CD4-positive, alpha-beta memory T cell (primary cell): ENCODE measurements at places on chromosomes 12 and 14. TPM values are rescaled to one million over a fixed set of nuclear protein-coding genes. Genes with fewer than 3 reads are reported as not detected.

Gene FOXG1
- not detected for total RNA-seq

Gene FOXN4
- not detected for total RNA-seq

Gene POTEG
- not detected for total RNA-seq

Gene KRT2
- 0.39 TPM for total RNA-seq

Gene FAM181A
- not detected for total RNA-seq

Gene SIX1
- total RNA-seq = not detected

GRCh38 chr14:99349721-99350495 is 77.9 kb upstream of the BCL11B start:
- no peak for DNase-seq
- no peak overlapping the region for H3K27ac ChIP-seq
- H3K36me3 ChIP-seq = no peaks in the 10 kb centered on the region
- no peaks in the 10 kb centered on the region for H3K4me1 ChIP-seq

DNA sequence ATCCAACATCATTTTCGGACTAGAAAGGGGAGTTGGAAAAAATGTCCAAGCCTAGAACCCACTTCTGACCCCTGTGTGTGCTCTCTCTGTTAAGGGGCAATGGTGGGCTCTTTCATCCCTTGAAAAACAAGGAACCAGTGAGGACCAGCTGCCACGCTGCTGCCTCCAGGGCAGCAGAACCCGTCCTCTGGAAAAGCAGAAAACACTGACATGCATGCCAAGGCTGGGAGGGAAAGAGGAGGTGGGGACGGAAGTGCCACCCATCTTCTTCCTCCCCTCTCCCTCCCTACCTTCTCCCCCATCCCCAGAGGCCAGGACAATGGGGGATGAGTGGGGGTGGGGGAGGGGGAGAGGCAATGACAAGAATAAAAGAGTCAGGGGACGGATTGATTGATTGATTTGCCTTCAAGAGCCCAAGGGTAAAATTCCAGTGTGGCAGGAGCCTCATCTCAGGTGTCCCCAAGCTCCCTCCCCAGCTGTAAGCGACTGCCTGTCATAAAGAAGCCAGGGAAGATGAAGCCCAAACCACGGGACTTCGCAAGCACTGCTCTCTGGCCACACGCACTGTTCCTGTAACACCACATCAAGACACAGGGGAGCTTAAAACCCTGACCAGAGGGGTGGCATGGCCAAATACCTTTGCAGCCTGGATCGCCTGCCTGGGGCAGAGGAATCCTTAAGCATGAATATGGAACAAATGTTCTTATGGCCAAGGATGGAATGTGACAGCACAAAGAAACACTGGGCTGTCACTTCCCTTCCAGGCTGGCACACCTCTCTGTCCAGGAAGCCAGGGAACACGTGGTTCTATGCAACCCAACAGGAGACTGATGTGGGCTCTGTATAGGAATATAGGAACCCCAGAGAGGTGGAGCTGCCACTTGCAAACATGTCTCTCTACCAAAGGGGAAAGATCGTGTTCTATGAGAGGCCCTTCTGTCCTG is 38.9 kb upstream of the BDKRB2 start:
- H3K4me3 ChIP-seq = no peak overlapping the region
- no peak for DNase-seq
- no peaks in the 10 kb centered on the region for H3K4me1 ChIP-seq
- H3K27me3 ChIP-seq = no peaks in the 10 kb centered on the region

DNA sequence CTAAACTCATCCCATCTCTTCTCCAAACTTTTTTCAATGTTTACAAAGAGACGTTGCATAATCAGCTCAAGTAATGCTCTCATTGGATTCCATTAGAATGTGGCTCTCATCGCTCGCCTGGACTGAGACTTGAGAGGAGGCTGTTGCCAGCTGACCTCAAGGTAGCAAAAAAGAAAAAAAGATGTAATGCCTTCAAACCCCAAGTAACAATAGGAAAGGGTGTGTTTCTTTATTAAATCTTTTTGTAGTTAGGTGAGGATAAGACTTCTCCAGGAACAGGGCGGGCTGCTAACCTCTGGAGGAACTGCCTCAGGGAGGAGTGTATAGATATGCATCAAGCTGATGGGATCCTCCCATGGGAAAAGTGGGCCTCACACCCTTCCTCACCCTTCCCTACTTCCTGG is 956 bp upstream of the PTHLH start:
- no peak overlapping the region for H3K4me3 ChIP-seq
- H3K4me1 ChIP-seq = peaks cover 22% of the 10 kb centered on the region
- no peak for DNase-seq
- no peak overlapping the region for H3K27ac ChIP-seq
- H3K36me3 ChIP-seq = no peaks in the 10 kb centered on the region

- no peaks in the 10 kb centered on the region for H3K27me3 ChIP-seq
- H3K27ac ChIP-seq = no peak overlapping the region
- H3K4me1 ChIP-seq = no peaks in the 10 kb centered on the region
- H3K36me3 ChIP-seq = no peaks in the 10 kb centered on the region
These were observed 20.8 kb downstream of the PRMT8 start for GRCh38 chr12:3511760-3512159.

DNA sequence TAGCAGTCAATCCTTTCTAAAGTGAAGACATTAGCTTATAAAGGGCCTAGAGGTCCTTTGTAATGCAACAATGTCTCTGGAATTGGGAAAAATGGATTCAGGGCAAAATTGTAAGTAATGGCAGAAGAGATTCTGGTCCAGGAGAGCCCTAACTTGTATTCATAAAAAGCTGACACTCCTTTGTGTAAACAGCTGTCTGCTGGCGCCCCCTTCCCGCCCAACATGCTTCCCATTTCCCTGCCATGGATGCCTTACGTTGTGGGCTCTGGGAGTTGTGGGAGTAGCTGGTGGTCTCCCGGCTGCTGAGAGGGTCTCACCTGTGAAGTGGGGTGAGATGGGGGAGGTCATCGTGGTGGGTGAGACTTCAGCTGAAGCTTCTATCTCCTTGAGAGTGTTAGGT is 2.3 kb downstream of the ACRBP start:
- no peaks in the 10 kb centered on the region for H3K27me3 ChIP-seq
- H3K27ac ChIP-seq = no peak overlapping the region
- peaks cover 9% of the 10 kb centered on the region for H3K4me1 ChIP-seq
- H3K4me3 ChIP-seq = no peak overlapping the region

DNA sequence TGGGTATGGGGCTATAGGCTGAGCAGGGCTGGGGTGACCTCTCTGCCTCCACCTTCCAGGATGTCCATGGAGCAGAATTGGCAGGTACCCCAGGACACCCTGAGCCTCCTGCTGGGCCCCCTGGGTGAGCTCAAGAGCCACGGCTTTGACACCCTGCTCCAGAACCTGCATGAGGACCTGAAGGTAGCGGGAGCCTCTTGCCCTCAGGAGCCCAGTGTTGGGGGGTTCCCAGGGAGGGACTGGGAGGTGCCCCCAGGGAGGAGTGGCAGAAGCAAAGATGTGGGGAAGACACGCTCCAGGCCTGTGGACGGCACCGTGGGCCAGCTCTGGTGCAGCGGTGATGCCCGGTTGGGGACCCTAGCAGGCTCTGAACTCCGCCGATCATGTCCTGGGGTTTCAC is 8.3 kb downstream of the TNFAIP2 start:
- H3K4me3 ChIP-seq = no peak overlapping the region
- H3K27me3 ChIP-seq = no peaks in the 10 kb centered on the region
- H3K27ac ChIP-seq = no peak overlapping the region
- H3K36me3 ChIP-seq = no peaks in the 10 kb centered on the region

DNA sequence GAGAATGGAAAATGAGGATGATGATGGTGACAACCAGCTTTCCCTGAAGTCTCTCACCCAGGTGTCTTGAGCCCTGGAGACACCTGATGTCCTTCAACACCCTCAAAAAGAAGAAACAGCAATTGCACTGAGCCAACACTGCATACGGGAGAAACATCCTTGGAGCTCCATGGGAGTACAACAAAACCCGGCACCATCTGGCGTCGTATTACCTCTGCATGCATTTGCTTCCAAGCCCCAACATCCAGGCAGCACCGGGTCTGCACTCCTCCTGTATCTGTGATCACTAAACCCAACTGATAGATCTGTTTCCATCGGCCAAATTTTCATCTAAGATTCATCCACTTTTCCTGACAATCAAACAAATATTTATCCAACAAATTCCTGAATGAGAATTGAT is 249.9 kb downstream of the DPF3 start:
- H3K4me3 ChIP-seq = no peak overlapping the region
- no peaks in the 10 kb centered on the region for H3K4me1 ChIP-seq
- DNase-seq = no peak
- H3K27ac ChIP-seq = no peak overlapping the region
- no peaks in the 10 kb centered on the region for H3K36me3 ChIP-seq
- H3K27me3 ChIP-seq = no peaks in the 10 kb centered on the region

- no peaks in the 10 kb centered on the region for H3K36me3 ChIP-seq
- no peaks in the 10 kb centered on the region for H3K27me3 ChIP-seq
- peaks cover 24% of the 10 kb centered on the region for H3K4me1 ChIP-seq
- H3K27ac ChIP-seq = no peak overlapping the region
These were observed 179.8 kb downstream of the DPF3 start for GRCh38 chr14:72714094-72714493.

- H3K27ac ChIP-seq = peak overlapping the region; percentile 69
- no peak for DNase-seq
- H3K4me1 ChIP-seq = peaks cover 64% of the 10 kb centered on the region
- no peaks in the 10 kb centered on the region for H3K27me3 ChIP-seq
These were observed 2.6 kb downstream of the MLXIP start for GRCh38 chr12:122081083-122081696.

DNA sequence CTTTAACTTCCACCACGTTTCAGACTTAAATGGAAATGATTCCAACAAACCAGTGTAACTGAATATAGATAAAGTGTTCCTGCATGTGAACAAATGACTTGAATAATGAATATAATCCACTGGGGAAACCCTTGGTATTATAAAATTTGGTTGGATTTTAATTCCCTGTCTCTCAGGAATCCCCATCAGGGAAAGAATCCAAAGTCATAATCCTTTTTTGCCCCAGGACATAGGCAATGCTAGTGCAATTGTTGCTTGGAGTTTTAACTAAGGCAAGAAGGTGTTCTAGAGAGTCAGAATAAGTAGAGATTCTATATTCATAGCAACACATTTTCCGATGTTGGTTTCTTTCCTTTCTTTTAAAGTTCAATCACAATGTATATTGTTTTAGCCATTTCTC is 1169.4 kb downstream of the GALC start:
- no peaks in the 10 kb centered on the region for H3K4me1 ChIP-seq
- no peaks in the 10 kb centered on the region for H3K36me3 ChIP-seq
- no peak overlapping the region for H3K4me3 ChIP-seq
- no peak for DNase-seq

DNA sequence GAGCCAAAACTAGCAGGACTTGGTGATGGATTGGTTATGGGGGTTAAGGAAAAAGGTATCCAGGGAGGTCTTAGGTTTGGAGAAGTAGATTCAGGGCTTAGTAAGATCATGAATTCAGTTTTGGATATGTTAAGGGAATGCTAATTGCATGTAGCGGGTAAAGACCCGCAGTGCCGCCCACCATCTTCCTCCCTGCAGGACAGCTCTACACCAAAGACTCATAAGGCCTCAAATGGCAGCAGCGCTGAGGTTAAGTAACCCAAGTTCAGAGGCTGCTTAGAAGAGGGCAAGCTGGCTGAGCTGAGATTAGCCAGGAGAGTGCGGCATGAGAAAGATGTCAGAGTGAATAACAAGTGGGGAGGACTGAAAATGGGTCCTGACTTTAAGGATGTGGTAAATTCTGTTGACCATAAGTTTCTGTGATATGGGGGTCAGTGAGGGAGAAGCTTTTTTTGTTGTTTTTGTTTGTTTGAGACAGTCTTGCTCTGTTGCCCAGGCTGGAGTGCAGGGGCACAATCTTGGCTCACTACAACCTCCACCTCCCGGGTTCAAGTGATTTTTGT is 26.2 kb downstream of the RAD9B start:
- H3K27me3 ChIP-seq = no peaks in the 10 kb centered on the region
- no peak overlapping the region for H3K4me3 ChIP-seq
- DNase-seq = no peak
- no peak overlapping the region for H3K27ac ChIP-seq
- no peaks in the 10 kb centered on the region for H3K4me1 ChIP-seq

GRCh38 chr14:89542786-89543424 is 125.9 kb upstream of the FOXN3 start:
- no peak overlapping the region for H3K27ac ChIP-seq
- peaks cover 16% of the 10 kb centered on the region for H3K4me1 ChIP-seq
- H3K4me3 ChIP-seq = no peak overlapping the region
- DNase-seq = no peak
- H3K27me3 ChIP-seq = no peaks in the 10 kb centered on the region

GRCh38 chr12:131869871-131870418 is 24.5 kb upstream of the ULK1 start:
- H3K36me3 ChIP-seq = no peaks in the 10 kb centered on the region
- H3K27me3 ChIP-seq = no peaks in the 10 kb centered on the region
- no peak overlapping the region for H3K27ac ChIP-seq
- H3K4me3 ChIP-seq = no peak overlapping the region
- DNase-seq = no peak
- H3K4me1 ChIP-seq = no peaks in the 10 kb centered on the region

DNA sequence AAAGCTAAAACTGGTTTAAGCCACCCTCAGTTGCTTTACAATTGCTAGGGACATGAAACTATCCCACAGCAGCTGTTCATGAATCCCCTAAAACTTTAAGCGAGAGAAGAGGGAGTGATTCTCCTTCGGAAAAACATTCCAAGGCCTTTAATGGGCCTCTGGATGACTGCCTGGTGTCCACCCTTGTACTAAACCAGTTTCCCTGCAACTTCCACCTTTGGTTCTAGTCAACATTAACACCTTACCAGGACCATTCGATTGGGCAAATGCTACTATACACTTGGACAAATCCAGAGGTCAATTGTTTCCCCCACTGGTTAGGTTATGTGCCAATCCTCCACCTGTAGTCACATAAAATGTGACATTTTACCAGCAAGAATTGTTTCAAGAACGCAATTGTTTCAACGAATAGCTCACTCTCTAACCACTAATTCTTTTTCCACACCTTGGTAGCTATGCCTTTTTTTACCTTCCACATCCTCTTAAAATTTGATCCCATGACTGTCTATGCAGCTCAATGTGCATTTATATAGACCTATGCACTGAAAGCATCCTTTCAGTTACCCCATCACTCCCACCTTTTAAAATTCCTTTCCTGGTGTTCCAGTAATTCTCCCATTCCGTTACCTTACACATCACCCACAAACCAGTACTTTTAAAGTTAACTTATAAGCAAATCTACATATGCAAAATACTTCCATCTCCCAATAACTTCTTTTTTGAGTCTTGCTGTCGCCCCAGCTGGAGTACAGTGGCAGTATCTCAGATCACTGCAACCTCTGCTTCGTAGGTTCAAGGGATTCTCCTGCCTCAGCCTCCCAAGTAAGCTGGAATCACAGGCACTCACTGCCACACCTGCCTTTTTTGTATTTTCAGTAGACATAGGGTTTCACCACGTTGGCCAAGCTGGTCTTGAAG is 3.6 kb downstream of the UBC start:
- H3K27ac ChIP-seq = peak overlapping the region; percentile 3
- no peaks in the 10 kb centered on the region for H3K27me3 ChIP-seq
- peaks cover 55% of the 10 kb centered on the region for H3K4me1 ChIP-seq
- no peak overlapping the region for H3K4me3 ChIP-seq

DNA sequence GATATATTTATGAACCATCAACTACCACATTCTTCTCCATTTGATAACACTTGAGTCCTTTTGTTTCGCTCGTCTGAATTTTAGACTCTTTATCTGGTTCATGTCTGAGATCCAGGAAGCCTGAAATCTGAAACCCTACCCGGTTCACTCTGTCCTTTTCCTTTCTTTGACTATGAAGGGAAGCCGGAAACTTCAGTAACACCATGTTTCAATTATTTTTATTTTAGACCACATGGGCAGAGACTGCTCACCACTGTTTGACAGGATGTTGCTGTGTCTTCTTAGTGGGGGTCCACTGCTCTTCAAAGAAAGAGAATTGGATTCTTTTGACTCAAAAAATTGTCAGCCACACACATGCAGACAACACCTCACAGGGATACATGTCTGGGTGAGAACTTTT is 331.9 kb upstream of the FLRT2 start:
- no peak overlapping the region for H3K4me3 ChIP-seq
- no peaks in the 10 kb centered on the region for H3K36me3 ChIP-seq

- H3K36me3 ChIP-seq = no peaks in the 10 kb centered on the region
- peak; percentile 2 for DNase-seq
- no peak overlapping the region for H3K4me3 ChIP-seq
These were observed 29.7 kb upstream of the NR2C1 start for GRCh38 chr12:95102916-95103671.
